ENCODE measurements at places on chromosomes 2 and 18.

DNA sequence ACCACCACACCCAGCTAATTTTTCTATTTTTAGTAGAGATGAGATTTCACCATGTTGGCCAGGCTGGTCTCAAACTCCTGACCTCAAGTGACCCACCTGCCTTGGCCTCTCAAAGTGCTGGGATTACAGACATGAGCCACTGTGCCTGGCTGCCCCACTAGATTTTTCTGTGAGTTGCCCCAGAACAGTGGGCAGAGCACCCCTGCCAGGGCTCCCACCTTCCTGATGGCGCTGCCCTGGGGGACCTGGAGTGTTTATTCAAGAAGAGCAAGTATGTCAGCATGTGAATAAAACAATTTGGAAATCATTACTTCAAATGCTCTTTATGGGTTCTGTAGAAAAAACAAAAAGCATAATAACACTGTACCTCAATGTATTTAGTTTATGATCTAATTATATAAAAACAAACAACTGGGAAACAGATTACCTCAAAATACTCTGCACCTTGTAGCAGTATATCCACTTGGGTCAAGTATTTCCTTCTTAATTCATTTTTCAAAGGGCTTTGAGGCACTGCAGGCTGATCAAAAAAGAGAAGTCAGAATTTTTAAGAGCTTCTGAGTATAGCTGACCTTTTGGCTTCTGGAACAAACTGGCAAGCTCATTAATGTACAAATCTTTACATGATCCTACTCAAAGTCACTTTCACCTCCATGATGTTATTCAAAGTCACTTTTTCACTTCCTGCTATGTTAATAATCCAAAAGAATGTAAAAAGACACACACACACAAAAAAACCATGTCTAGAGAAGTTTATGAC is 8.9 kb downstream of the HJURP start:
- DNase-seq, result no peak

GRCh38 chr18:48803951-48804855 is 146.6 kb downstream of the SMAD7 start:
- no peak for DNase-seq

- no peak for DNase-seq
Observed at GRCh38 chr2:104746299-104746698, 107.6 kb upstream of the POU3F3 start.

DNA sequence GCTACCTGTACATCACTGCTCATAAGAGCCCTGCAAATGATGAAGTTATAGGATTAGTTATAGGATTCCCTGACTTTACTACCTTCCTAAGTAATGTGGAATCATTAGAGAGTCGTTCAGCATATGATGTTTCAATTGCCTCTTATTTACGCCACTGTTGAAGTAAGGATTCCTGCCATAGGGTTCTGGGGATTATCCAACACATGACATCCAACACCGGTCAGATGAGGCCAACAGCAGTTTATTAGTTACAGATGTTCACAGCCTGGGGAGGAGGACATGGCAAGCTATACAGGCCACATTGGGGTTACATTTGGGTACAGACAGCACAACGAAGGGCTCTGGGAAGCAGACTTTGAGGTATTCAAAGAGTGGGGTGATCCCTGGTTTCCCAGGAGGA is 134.1 kb upstream of the MC4R start:
- DNase-seq, result no peak

- no peak for DNase-seq
Observed at GRCh38 chr2:240390091-240391073, 45.1 kb upstream of the GPC1 start.
